ENCODE measurements at places on chromosomes 5 and 9. TPM values are rescaled to one million over a fixed set of nuclear protein-coding genes. Genes with fewer than 3 reads are reported as not detected.

GRCh38 chr5:40736103-40736875 is 19.5 kb downstream of the TTC33 start:
- DNase-seq, result peak; percentile 76

DNA sequence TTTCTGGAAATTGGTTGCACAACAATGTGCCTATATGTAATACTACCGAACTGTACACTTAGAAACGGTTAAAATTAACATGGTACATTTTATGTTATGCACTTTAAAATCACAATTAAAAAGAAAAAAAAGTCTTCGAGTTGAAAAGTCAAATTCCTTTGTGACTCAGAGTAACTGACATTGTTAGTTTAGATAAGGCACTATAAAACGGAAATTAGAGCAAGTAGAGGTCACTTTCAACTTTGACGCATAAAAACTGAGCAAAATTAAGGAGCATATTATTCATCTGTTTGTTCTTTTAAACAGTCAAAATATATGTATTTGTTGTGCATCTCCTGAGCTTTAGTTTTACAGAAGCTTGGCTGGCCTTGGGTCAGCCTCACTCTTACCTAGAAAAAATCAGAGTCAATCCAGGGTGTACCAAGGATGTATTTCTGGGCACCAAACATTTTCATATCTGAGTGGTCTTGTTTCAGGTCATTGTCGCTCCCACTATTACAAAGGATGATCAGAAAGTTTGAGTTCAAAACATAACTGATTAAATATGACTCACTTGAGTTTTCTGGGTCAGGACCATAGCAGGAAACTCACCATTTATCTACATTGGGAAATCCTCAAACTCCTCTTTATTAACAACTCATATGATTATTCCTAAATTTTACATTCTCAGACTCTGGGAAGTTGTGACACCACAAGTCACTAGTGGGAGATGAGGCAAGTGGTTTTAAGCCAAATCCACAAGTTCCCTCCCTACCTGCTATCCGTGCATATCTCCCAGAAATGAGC is 160.6 kb downstream of the CCDC192 start:
- peak; percentile 85 for DNase-seq

DNA sequence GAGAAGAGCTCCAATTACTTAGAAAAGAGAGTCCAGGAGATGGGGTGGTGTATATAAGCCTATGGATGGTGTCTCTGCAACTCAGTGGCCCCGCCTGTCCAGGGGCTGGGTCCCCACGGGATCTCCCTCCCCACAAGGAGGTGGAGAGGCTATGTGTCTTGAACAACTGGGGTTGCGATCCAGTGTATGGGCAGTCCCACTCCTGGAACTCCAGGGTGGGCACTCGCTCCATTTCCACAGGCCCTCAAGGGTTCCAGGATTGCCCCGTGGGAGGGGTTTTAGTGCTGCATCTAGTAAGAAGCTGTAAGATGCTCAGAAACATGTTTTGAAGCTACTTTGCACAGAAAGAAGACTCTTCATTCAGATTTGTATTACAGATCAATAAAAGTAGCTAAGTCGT is 558 bp upstream of the SMAD5 start:
- DNase-seq, result no peak

GRCh38 chr9:128393970-128394369 is 22.8 kb downstream of the URM1 start:
- DNase-seq, result no peak

GRCh38 chr5:180390441-180391190 is 37.5 kb upstream of the GFPT2 start:
- no peak for DNase-seq

DNA sequence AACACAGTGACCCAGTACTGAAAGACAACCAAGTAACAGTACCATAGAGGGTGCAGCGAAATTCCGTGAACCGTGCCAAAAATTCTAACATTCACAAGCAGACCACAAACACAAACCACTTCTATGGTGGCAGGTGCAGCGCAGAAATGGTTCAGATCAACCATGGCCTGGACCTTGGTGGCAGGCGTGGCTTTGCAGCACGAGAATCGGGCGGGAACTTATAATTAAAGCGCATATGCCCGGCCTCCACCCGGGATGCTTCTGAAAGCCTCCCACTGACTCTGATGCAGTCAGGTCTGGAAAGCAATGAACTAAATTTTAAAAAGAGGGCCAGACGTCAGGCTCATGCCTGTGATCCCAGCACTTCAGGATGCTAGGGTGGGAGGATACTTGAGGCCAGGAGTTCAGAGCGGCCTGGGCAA is 68.0 kb upstream of the TBC1D9B start:
- no peak for DNase-seq

- peak; percentile 90 for DNase-seq
These were observed 49.6 kb downstream of the GNA14 start for GRCh38 chr9:77598524-77598923.

ADGRV1 gene
- total RNA-seq, result 0.22 TPM
